ENCODE measurements at places on chromosomes 3 and 15. TPM values are rescaled to one million over a fixed set of nuclear protein-coding genes. Genes with fewer than 3 reads are reported as not detected.

DNA sequence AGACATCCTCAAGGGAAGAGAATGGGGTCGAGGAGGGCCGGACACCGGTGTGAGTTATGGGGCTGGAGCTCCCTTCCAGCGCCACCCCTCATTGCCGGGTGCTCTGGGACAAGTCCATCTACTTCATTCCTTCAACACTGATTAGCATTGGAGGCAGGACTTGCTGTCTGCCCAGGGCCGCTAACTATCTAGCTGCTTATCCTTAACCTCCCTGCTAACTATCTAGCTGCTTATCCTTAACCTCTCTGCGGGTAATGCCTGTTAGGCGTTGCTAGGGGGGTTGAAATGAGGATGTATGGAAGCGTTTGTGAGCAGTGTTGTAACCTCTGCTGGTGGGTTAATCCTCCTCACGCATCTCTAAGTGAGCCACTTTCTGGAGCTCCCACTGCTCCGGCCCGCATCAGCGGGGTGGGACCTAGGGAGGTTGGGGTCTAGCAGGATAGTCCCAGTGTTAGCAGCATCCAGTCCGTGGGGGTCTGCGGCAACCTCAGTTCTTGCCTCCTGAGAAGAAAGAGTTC lies 10.9 kb upstream of the CHAC1 start:
- ATAC-seq, result peak; percentile 8

NOX5 gene
- 2.2 TPM for total RNA-seq

GOLGA8S gene
- total RNA-seq, result 0.16 TPM

- no peak for ATAC-seq
Measured at GRCh38 chr3:172042136-172042662, 2.8 kb downstream of the FNDC3B start.

- peak; percentile 95 for ATAC-seq
Measured at GRCh38 chr15:69865369-69865768, 232.3 kb downstream of the TLE3 start.

GRCh38 chr15:27426805-27427204 lies 455.8 kb downstream of the GABRG3 start:
- ATAC-seq, result no peak

GRCh38 chr15:96561593-96561992 lies 231.1 kb downstream of the NR2F2 start:
- ATAC-seq, result no peak

DNA sequence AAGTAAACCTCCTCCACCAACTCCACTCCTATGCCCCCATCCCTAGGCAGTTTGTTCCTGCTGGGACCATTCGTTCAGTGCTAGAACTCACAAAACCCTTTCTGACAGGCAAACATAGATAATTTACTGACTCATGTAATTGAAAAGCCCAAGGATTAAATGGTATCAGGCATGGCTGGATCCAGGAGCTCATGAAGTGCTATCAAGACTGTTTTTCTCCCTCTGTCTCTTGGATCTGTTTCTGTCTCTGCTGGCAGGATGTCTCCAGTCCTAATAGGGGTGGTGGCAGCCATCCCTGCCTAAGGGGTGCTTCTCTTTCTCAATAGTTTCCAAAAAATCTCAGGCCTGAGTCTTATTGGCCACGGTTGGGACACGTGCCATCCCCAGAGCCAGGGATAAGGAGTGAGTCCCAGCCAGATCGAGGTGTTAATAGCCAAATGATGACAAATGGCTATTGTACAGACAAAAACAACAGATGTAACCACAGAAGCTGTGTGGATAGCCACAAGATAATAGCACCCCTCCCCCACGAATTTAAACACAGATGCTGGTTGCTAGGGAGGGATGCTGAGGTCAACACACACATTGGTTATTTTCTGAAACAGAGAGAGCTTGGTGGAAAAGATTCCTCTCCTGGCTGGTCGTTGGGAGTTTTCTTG lies 168.6 kb downstream of the SHQ1 start:
- peak; percentile 40 for ATAC-seq

- ATAC-seq, result no peak
Measured at GRCh38 chr3:25427155-25427554, 908 bp upstream of the RARB start.

GRCh38 chr3:132730891-132731580 lies 8.8 kb upstream of the NPHP3 start:
- ATAC-seq, result peak; percentile 75

CCDC9B gene
- total RNA-seq, result 5.0 TPM

- ATAC-seq, result no peak
Measured at GRCh38 chr3:15933439-15934139, 135.8 kb upstream of the ANKRD28 start.

DNA sequence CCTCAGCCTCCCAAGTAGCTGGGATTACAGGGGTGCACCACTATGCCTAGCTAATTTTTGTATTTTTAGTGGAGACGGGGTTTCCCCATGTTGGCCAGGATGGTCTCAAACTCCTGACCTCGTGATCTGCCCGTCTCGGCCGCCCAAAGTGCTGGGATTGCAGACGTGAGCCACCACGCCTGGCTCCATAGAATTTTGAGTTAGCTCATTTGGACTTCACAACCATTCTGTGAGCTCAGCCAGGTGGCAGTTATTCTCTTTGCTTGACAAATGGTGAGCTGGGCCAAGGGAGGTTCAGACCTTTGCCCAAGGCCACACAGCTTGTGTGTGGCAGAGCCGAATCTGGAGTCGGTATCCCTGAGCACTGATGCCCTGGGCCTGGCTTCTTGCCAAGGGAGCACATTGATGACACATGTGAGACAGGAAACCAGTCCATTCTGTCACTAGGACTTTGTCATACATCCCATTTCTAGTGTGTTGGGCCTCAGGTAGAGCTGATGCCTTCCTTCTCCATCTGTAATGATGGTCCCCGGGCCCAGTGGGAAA lies 17.6 kb downstream of the PODXL2 start:
- ATAC-seq, result no peak
